ENCODE measurements at places on chromosomes 1 and 21. TPM values are rescaled to one million over a fixed set of nuclear protein-coding genes. Genes with fewer than 3 reads are reported as not detected.

DNA sequence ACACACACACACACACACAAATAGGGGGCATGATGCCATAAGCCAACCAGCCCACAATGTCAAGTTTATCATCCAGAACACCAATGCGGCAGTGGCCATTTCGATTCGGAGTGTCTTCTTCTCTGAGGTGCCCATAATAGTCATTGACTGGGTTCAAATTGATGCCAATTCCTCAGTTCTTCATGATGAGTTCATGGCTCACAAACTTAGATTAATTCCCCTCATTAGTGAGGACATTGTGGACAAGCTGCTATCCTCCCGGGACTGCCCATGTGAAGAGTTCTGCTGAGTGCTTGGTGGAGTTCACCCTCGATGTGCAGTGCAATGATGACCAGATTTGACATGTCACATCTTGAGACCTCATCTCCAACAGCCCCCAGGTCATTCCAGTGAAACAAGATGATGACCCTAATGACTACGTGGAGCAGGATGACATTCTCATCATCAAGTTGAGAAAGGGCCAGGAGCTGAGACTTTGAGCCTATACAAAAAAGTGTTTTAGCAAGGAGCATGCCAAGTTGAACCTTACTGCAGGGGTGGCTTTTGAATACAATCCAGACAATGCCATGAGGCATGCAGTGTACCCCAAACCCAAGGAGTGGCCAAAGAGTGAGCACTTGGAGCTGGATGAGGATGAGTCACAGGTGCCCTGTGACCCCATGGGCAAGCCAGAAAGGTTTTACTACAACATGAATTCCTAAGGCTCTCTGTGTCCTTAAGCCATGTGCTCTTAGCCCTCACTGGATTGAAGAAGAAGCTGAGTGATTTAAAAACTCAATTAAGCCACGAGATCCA, 211.6 kb upstream of the SAMSN1 start:
- H3K27me3 ChIP-seq = no peaks in the 10 kb centered on the region
- H3K27ac ChIP-seq = no peak overlapping the region
- H3K36me3 ChIP-seq = no peaks in the 10 kb centered on the region
- H3K4me3 ChIP-seq = no peak overlapping the region
- no peak for DNase-seq

Gene PLA2G2C
- total RNA-seq = 0.44 TPM

Gene CFHR4
- not detected for total RNA-seq

Gene ESRRG
- total RNA-seq = not detected
